Hippocampal formation (tissue), 2 donors: ENCODE measurements at places on chromosomes 12 and 14.

DNA sequence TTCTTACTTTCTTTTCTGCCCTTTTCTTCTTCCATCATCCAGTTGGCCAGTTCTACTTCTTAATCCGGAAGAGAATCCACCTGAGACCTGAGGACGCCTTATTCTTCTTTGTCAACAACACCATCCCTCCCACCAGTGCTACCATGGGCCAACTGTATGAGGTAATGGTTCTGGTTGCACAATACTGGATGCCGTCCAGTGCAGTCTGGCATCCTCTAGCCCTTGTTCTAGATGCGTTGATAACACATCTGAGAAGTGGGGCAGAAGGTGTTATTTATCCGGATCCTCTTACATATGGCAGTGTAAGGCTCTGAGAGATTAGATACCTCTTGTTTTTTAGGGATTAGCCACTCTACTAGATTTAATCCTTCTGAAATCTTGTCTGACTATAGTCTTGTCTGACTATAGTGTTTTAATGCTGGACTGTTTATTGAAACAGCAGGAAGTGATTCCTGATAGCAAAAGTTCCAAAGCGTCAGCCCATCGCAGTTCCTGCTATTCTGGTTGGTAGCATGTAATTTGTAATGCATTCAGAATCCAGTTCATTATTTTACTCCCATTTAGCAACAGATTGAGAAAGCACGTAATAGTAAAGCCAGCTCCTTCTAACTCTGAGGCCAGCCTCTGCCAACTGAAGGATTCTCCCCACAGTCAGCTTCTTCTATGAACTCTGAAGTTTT is 7.9 kb downstream of the GABARAPL1 start:
- peak; percentile 31 for DNase-seq

DNA sequence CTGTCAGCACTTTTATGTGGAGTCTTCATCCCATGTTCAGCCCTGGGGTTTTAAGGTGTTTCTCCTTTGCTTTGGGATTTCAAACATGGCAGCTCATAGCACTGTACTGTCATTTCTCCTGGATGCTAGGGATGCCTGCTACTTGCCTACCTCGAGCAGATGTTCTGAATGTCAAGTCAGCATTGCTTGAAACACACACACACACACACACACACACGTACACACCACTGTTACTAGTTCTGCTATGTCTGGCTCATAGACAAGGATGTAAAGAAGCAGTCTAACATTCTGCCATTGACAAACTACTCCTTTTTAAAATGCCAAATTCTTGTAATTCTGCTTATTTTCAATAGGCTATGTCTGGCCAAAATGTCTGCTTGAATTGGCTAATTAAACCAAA is 72.7 kb downstream of the SAMD4A start:
- no peak for DNase-seq

DNA sequence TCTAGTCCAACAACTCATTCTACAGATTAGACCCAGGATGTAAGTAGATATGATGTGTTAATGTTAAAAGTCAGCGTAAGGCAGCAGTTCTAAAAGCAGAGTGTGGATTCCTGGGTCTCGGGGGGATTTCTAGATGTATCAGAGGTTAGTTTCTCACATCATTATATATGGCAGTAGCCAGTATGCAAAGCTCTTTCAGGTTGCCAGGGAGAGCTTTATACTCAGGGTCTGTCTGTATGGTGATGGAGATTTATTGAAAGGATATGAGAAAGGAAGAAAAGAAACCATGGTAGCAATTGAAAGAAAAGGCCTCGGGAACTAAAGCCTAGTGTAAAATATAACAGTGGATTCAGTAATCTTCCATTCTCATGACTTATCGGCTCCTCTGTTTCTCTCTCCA is 26.2 kb upstream of the PAWR start:
- no peak for DNase-seq

DNA sequence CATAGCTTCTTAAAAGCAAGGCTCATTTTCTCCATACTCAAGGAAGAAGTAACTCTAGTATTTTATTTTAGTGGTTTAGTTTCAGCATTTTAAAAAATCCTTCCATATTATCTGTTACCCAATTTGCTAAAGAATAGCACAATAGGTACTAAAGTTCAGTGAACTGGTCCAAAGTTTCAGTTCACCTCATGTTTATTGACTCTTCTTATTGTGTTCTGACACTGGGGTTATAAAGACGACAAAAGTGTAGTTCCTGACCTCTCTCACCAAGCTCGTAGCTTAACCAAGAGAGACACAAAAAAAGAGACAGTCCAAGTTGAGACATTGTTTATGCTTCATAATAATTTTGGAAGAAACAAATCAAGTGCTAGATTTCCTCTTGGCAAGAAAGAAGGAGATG is 40.8 kb upstream of the SLC38A2 start:
- DNase-seq: no peak

- no peak for DNase-seq
Observed at GRCh38 chr12:110122929-110123328, 1.2 kb upstream of the IFT81 start.

DNA sequence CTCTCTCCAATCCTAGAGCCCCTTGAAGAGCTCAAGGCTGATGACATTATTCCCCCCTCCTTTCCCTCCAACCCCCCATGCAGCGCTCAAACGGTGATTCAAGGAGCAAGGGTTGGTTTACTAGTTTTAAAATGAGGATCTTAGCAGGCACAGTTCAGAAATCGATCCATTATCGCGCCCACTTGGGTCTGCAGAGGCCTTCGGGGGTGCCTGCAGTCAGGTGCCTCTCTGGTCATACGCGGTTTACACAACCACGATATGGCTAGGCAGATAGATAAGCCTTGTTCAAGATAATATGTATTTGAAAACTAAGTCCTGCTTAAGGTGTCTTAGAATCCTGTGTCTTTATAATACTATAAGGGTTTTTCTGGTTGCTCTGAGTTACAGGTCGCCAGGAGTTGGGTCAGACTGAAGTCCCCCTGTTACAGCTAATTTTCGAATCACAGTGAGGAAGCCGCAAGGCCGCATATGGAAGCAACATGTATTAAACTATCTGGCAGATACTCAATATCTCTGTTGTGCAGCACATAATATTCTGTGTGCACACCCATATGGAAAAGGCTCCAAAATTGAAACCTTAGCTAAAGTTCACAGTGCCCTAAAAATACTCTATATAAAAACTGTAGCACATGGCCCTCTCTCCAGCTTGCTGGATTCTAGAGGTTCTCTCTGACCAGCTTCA is 10.0 kb downstream of the BHLHE41 start:
- no peak for DNase-seq

- DNase-seq: no peak
Observed at GRCh38 chr12:67937822-67938221, 51.4 kb upstream of the IFNG-AS1 start.

- no peak for DNase-seq
Observed at GRCh38 chr12:122813310-122813713, 21.9 kb upstream of the HIP1R start.

- DNase-seq: no peak
Observed at GRCh38 chr12:52155048-52155868, 36.6 kb downstream of the KRT80 start.

DNA sequence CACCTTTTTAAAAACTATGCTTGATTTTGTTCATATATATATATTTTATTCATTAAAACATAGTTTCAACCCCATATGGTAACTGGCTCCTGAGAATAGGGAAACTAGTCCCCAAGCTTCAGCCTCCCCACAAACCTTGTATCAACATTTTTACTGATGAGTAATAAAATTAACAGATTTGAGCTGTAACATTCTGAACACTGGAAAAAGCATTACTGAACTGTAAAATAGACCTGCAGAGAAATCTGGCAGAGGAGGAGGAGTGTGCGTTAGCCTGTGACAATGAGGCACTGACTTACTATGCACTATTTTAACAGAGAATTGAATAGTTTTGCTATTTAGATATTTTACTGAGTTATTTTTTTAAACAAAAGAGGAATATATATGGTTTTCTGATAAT is 43.1 kb downstream of the FRS2 start:
- no peak for DNase-seq

DNA sequence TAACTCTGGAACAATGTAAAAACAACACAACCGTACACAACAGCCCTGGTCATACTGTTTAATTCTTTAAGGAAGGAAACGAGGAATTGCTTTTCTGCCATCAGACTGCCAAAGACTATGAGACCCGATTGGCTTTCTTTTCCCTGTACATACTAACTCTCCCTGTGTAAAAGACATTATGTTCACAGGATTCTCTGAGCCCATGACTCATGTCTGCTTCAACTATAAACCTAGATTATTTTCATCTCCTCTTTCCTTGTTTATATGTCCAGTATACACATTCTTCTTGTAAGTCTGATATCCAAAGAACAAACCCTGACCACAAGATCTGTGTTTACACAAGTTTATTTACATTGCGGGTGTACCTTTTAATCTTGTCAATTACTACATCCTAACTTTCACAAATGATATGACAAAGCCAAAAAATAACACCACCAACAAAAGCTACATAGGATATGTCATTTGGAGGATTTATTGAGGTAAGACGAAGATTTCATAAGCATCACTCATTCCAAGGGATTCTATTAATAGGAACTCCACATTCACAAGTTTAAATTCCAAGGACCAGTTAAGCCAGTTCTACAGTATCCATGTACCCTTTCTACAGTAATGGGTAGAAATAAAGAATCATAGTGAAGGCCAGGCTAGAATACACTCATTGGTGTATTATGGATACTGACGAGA is 67.3 kb downstream of the STXBP6 start:
- no peak for DNase-seq

DNA sequence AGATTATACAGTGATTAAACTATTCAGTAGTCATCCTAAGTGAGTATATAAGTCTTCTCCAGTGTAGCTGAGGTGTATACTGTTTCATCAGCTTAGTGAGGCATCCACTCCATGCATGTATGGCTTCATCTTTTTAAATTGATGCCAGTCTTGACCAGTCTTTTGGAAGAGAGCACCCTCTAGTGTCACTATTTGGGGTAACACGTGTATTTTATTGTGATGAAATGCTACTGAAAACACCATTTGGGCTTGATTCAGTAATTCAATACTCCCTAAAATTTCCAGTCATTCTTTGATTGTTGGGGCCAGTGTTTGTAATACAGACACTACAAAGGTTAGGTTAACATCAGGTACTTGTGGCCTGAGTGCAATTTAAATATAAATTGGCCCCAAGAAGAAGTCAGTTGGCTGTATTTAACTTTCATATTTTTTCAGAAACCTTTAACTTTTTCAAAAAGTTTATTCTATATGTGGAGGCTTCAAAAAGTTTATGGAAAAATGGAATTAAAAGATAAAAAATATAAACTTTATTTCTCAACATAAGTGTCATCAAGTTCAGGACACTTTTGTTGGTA is 35.3 kb downstream of the MIPOL1 start:
- DNase-seq: no peak

DNA sequence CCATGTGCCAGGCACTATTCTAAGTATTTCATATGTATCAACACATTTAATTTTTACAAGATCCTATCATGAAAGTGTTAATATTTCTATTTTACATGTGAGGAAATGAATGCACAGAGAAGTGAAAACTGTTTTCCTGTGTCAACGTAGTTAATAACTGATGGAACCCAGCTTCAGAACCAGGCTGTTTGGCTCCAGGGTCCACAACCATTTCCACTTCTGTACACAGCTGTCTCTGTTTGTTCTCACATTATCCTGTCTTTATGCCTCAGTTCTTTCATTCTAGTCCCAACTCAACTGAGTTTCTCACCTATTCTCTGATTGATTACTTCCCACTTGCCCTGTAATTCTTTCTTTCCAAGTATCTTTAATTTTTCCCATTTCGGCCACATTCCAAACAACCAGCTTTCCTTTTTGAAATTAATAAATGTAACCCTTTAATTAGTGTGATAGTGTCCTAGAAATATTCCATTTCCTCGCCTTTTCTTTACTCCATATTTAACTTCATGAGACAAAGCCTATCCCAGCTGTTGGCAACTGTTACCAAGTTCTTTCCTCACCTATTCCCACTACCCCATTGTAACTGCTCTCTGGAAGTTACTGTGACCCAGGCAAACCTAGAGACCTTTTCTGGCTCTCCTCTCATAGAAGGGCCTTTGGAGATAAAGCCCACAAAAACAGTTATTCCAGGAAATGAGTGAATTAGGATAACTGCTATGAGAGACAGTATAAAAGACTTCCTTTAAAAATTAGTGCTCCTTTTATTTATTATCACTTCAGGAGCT is 218.7 kb downstream of the RASSF9 start:
- no peak for DNase-seq

DNA sequence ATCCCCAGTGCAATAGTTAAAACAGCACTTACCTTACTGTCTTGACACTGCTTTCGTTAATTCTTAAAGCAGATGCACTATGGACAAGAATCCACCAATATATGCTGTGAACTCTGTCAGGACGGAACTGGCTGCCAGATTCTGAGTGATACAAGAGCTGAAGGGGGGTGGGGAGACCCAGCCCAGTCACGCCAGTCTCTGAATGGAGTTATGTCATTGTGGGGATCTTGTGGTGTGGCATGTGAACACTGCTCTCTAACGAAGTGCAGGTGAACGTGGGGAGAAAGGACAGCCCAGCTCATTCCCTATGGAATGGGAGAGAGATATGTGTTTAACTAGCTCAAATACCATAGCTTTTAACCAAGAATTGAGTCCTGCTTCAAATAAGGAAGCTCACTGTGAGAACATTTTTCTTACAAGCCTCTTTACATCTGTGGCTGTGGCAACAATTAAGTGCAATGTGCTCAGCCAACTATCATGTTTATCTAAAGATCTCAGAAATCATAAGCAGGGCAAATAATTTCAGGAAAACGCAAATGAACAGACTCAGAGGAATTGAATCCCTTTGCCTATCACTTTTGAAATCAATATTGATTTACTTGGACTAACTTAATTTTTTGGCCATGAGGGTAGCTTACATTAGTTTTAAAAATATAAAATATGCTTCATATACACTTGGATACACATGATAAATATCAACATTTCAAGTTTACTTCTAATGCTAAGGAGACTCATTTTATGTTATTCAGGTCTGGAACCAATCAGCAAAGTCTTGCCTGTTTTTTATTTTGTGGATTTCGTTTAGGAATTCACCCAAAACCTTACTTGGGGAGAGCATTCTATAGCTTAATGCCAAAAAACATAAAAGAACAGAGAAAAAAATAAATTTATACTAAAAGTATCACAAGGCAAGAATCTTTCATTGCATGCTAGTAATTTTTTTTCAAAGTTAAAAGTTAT is at the start of gene LUM:
LUM (minus strand) TSS at position 129 of the 960 bp plus-strand sequence. CDS start 2,515 bp downstream, outside the sequence.
- no peak for DNase-seq

- DNase-seq: peak; percentile 20
Observed at GRCh38 chr12:106903241-106903945, 52.3 kb upstream of the TMEM263 start.

GRCh38 chr14:25868521-25869314 is 729.1 kb downstream of the NOVA1 start:
- no peak for DNase-seq

- no peak for DNase-seq
Observed at GRCh38 chr14:102464846-102465341, 44.7 kb downstream of the ANKRD9 start.
